Fibroblast of the conjunctiva (primary cell): ENCODE measurements at places on chromosomes 5 and 9.
A peak's percentile ranks its signal among the peaks of the same experiment; 100 is the strongest.

GRCh38 chr5:79924936-79925893 lies 65.8 kb downstream of the MTX3 start:
- peak; percentile 12 for DNase-seq

- no peak for DNase-seq
Measured at GRCh38 chr5:112923148-112923917, 1.3 kb upstream of the REEP5 start.

GRCh38 chr5:40397091-40397490 lies 282.6 kb upstream of the PTGER4 start:
- DNase-seq = no peak

- no peak for DNase-seq
Measured at GRCh38 chr5:129971714-129972113, 67.4 kb downstream of the CHSY3 start.

DNA sequence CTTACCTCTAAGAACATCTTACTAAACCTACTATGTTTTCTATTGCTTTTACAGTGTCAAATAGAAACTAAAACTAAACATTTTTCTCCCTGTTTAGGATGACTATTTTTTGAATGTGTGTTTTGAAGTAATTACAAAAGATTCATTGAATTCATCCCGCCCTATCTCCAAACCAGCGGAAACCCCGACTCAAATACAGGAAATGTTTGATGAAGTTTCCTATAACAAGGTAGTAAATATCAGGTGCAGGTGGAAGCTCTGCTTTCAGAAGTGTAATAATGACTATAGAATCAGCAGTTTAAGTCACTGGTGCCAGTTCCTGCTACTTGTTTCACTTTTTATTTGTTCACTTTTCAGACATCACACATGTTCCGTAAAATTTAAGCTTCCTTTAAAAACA lies 20.0 kb downstream of the ERAP2 start:
- DNase-seq = no peak

DNA sequence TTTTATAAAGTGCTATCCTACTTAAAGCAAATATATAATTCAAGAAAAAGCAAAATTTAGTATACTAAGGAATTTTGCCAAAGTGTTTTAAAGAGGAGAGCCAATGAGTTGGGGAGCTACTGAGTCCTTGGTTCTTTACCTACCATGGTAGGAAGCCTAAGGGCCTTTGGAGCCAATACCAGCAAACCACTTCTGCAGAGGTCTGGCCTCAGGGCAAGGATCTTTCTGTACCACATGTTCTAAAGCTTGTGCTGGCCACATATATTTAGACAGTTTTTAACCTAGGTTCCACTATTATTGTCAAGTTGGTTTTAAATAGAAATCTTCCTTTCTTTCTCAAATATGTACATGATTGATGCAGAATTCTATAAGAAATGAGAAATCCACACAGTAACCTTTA lies 172.3 kb upstream of the NREP start:
- no peak for DNase-seq
